ENCODE measurements at places on chromosomes 6 and 20. TPM values are rescaled to one million over a fixed set of nuclear protein-coding genes. Genes with fewer than 3 reads are reported as not detected.

DNA sequence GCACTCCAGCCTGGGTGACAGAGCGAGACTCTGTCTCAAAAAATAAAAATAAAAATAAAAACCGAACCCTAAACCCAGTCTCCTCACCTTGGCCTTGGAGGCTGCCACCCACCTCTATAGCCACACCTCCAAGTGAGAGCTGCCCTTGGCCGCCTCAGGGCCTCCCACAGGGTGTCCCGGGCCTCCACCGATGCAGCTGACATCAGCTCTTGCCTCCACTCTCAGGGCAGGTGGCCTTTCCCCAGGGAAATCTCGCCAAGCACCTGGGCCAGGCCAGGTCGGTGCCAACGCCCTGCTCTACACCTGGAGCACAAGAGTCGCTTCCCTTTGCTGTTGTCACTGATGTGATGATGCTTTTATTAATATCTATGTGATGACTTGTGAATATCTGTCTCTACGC is 8.9 kb upstream of the MYL9 start:
- no peak for DNase-seq

Gene RAD21L1
- total RNA-seq = 1.1 TPM

Gene ASIP
- not detected for total RNA-seq

Gene LY6G6D
- not detected for total RNA-seq

DNA sequence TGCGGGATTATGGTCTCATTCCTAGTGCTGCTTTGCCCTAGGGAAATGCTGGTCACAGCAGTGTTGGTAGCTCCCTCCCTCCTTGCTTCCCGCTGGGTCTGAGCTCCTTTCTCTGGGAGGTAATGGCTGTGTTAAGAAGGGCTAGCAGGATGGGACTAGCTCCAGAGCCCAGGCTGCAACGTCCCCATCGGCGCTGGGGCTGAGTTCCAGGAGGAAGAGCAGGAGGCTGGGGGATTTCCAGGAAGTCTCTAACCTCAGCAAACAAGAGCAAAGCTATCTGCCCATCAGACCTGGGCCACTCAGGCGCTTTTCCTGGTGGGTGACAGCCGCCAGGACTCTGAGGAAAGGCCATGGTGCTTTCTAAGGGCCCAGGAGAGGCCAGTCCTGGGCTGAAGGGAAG is 174.2 kb downstream of the DLL1 start:
- DNase-seq = no peak

- DNase-seq = peak; percentile 86
Measured at GRCh38 chr6:163335671-163336545, 78.6 kb upstream of the QKI start.

DNA sequence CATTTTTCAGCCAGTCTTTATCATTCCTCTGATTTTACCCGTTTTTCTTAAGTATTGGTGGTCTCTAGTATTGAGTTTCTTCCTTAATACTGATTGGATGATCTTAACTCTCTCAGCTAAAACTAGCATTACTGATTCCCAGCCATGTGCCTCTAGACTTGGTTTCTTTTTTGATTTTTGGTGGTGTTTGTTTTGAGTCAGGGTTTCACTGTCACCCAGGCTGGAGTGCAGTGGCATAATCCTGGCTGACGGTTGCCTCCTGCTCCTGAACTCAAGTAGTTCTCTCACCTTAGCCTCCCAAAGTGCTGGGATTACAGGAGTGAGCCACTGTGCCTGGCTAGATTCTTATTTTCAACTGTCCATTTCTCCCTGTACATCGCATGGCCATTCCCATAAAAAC is 24.9 kb downstream of the DPPA5 start:
- DNase-seq = no peak

Gene CLPSL2
- total RNA-seq = not detected

DNA sequence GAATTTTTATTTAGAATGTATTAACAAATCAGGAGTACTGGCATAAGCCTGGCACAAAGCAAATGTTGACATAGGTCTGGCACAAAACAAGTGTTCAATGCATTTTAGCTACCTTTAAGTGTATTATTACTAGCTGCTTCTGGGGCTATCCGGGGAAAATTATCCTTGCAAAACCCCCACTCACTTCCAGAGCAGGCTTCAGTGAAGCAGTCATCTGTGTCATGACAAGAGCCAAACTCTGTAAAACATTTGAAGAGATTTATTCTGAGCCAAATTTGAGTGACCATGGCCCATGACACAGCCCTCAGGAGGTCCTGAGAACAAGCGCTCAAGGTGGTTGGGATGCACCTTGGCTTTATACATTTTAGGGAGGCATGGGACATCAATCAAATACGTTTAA is 6.4 kb upstream of the TRIM38 start:
- DNase-seq = no peak

Gene PNPLA1
- total RNA-seq = not detected

DNA sequence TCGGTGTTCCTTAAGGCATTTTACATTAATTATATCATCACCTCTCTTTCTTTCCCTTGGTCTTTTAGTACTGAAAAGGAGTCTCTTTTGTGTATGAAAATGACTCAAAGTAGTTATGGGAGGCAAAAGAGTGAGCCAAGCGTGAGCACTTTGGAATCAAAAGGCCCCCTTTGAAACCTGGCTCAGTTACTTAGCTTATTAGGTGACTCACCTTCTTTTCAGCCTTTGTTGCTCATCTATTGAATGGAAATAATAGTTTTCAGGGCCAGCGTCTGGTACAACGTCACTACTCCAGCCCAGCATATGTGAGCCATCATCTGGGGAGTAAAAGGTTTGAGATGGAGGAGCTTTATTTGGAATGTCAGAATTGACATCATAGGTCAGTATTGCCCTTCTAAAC is 147.4 kb upstream of the SCGN start:
- no peak for DNase-seq

Gene PTCRA
- not detected for total RNA-seq

DNA sequence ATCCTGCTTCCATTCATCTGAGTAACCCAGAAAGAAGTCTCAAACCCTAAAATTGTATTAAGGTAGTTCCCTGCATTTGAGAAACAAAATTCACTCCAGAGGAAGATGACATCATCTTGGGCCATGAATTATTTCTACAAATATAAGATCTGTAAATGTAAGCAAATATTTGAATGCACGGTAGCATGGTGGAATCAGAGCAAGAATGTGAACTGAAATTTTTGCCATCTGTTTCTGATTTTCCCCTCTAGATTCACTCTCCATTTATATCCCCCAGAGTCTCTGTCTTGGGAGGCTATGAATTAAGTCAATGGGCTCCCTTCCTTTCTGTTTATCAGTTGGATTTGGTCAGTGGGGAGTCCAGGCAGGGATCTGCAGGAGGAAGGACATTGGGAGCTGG is 5.8 kb upstream of the MAP3K5 start:
- no peak for DNase-seq

- DNase-seq = no peak
Measured at GRCh38 chr6:7938562-7939183, 28.1 kb upstream of the TXNDC5 start.

- DNase-seq = no peak
Measured at GRCh38 chr6:68976260-68976659, 341.2 kb downstream of the ADGRB3 start.

DNA sequence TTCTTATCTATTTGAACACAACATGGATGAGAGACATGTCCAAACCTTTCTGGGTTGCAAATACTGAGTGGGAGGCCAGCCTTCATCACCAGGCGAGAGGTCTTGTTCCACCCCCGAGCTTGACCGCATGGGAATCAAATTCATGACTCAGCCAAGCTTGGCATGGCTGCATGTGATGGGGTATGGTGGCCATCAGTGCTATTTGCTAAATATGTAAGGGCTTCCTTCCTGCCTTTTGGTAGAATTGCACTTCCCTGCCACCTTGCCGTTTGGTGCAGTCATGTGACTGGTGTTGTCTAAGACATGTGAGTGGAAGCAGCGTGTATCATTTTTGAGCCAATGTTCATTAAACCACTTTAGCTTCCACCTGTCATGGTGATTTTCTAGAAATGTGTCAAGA is 508.9 kb upstream of the SULF2 start:
- DNase-seq = no peak

Gene WFDC5
- total RNA-seq = not detected

Gene AK9
- total RNA-seq = 3.5 TPM

- DNase-seq = no peak
Measured at GRCh38 chr20:45972500-45973183, 639 bp upstream of the ZNF335 start.

GRCh38 chr6:150150821-150151646 is 8.2 kb downstream of the PPP1R14C start:
- no peak for DNase-seq

- DNase-seq = no peak
Measured at GRCh38 chr6:32950449-32950848, 2.4 kb downstream of the HLA-DMA start.

DNA sequence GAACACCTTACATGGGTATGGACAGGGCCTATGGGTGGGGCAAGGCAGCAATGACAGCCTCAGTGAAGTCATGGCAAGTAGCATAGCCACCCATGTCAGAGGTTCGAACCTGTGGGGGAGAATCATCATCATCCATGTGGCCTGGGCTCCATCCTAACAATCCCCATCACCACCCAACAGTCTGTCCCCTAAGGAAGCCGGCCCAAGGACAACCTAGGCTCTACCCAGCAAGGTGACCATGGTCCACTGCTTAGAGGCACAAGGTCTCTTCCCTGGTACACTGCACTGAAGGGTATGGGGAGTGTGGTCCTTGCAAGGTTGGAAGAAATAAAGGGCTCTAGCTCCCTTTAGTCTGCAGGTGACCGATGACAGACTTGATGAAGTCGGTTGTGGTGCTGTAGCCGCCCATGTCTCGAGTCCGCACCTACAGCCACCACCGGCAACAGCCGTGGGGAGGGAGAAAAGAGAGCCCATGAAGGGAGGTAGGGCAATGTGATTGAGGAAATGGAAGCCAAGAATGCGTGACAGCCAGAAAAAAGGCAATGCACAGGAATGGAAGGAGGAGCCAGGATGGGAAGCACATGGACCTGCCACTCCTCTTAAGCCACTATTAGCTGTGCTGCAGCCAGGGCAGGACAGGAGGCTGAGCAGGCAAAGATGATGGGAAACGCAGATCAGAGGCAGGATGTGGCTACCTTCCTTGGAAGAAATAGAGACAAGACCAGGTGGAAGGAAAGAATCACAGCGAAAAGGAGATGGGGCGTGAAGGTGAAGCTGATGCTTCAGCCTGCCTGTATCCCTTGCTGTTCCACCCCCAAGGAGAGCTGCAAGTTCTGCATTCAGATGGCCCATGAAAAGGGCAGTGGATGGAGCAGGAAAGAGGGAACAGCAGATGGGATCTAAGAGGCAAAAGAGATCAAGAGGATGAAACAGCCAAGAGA is 5.3 kb downstream of the IDH3B start:
- DNase-seq = no peak

- DNase-seq = no peak
Measured at GRCh38 chr6:134732763-134733162, 217.1 kb downstream of the ALDH8A1 start.

DNA sequence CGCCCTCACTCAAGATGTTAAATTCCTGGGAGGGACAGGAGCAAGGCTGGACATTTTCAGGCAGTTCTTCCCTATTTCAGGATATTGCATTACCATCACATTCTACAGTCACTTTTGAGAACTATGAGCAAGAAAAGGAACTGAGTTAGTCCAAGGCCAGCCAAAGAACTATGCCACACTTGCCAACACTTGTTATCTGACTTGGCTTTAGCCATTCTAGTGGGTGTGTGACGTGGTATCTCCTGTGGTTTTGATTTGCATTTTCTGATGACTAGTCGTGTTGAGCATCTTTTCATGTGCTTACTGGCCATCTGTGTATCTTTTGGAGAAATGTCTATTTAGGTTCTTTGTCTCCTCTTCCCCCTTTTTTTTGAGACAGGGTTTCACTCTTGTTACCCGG is 12.0 kb downstream of the XRN2 start:
- no peak for DNase-seq

Gene PRICKLE4
- total RNA-seq = 20.7 TPM

Data from endothelial cell (in vitro differentiated cells).